Mammary epithelial cell (primary cell): ENCODE measurements at places on chromosomes 4 and X. TPM values are rescaled to one million over a fixed set of nuclear protein-coding genes. Genes with fewer than 3 reads are reported as not detected.

- DNase-seq, result no peak
These were observed 92.7 kb downstream of the STK32B start for GRCh38 chr4:5143940-5144339.

- DNase-seq, result no peak
These were observed 19.8 kb upstream of the GLRA2 start for GRCh38 chrX:14509325-14510057.

DNA sequence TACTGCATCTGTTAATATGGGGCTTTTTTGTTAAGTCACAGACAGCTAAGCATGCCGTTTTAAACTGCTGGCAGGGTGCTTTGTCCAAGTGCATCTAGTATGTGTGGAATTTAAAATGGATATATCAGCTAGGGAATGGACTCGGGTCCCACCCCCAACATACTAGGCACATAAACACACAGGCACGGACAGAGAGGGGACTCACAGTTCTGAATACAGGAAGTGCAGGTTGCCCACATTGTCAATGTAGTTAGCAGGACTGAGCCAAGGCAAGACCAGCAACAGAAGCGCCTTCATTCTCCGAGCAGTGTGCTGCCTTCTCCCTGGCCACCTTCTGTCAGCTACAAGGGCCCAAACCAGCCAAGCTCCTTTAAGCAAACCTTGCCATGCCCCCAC is 33.6 kb downstream of the LNX1 start:
- DNase-seq, result no peak

DNA sequence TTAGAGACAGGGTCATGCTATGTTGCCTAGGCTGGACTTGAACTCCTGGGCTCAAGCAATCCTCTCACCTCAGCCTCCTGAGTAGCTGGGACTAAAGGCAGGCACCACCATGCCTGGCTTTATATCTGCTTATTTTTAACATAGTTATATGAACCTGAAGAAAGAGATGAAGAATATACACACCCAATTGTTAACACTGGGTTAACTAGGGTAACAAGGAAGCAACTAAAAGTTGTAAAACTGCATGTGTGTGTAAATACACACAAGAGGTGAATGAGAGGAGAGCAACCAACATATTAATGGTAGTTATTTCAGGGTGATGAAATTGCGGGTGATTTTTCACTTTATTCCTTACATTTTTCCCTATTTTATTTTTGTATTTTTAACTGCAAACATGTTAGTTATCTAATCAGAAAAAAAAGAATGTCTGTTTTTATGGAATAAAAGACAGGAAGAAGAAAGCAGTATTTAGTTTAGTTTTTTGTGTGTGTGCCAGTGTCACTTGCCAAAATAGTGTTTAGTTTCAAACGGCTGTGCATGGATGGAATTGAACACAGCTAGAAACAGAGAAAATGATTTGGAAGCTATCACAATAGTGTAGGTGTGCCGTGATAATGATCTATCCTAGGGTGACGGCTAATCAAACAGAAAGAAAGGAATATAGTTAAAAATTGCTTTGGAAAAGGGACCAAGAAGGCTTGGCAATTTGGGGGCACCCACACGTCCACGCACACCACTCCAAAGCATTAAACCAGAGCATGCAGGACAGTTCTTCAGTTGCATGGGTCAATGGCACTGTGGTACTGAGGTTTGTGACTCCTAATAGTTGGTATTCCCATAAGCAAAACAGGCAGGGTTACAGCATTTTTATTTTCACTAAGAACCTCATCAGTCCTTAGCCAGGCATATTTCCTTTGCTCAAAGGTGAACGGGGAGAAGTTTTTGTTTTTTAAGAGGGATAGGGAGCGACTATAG is 89.1 kb upstream of the KLHL13 start:
- DNase-seq, result no peak

DNA sequence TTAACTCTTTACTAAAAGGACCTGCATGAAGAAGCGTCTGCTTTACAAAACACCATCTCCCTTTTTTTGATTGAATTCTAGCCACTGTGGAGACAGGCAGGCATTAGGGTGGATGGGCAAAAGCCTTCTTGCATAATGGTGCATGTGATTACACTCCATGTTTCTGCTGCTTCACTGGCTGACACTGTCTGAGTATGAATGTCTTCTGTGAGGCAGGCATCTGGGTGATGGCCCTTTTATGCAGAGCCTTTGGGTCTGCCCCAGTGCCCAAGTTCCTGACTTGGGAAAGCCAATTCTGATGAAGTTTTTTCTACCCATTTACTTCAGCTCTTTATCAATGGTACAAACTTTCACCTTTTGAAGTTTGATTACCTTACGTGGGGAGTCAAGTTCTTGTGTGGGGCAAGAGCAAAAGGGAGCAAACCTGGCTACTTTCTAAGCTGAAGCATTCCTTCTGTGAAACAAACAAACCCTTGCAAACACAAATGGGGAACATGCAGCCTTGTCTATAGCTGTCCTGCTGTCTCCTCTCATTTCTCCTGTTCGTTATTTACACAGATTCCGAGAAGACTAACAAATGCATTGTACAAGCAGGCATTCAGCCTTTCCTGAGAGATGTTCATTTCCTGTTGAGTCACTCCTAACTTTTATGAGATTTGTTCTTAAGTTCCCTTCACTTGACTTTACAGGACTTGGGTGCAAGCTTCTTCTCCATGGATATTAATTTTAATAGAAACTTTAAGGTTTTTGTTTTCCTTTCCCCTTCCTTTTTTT is 301.9 kb downstream of the TLL1 start:
- peak; percentile 37 for DNase-seq

The SYNPO2 gene
- 11.2 TPM for total RNA-seq

The MEPE gene
- total RNA-seq, result not detected
